H54 (cell line): ENCODE measurements at places on chromosomes 2 and 18.

GRCh38 chr18:62140259-62140658 lies 46.6 kb downstream of the PIGN start:
- no peak for DNase-seq

GRCh38 chr2:91442246-91442905 lies 2750.9 kb downstream of the RPIA start:
- no peak for DNase-seq

DNA sequence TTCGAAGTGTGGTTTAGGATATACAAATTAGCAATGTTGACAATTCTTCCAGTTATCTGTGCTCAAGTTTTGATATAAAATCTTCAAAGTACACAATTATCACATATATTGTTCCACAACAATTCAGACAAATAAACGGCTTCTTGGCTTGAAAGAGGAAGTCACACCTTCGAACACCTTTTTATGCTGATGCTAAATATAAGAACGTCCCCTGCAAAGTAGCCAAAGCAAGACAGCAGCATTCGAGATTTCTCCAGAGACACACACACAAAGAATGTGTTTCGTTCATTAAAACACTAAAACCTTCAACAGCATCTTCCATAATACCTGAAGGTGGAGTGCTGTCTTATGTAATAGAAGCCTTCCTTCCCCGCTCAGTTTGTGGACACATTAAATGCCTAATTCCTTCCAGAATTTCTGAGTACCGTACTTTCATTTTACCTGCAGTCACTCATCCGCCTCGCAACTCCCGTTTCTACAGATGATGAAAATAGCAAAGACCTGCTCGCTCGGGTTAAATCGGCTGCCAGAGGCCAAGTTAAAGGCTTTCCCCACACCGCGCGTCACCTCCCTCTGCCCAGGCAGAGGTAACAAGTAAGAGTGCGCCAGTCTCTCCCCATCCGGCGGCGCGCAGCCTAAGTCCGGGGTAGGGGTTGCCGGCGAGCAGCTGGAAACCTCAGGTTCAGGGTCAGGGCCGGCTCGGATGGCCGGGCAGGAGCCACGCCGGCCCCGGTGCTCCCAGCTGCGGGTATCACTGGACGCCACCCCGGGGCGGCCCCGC lies 847 bp downstream of the SERPINE2 start:
- DNase-seq, result peak; percentile 44

- no peak for DNase-seq
Measured at GRCh38 chr2:205494537-205495235, 187.6 kb upstream of the NRP2 start.

- DNase-seq, result no peak
Measured at GRCh38 chr18:51516478-51517038, 319.1 kb upstream of the MEX3C start.

DNA sequence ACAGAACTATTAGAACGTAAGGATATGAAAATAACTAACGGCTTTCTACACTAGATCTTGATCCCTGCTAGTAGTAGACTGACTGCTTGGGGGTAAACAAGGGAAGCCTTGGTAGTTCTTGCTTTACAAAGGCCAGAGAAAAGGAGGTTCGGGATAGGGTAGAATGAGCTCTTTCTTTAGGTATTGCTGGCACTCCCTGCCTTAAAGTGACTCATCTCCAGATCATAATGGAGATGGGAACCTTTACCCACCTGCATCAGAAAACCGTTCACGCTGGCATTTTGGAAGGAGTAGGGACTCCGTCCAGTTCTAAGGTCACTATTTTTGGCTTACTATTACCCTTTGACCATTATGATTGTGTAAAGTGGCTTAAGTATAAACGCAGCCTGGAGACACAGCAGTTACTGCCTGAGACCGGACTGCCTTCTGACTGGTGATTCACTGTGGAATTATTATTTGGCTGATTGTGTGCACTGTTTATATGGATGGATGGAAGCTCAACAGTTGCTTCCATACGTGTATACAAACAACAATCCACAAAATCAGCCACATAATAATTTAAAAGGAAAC lies 482.5 kb downstream of the STK39 start:
- no peak for DNase-seq

- peak; percentile 72 for DNase-seq
Measured at GRCh38 chr18:7452331-7452730, 114.8 kb upstream of the PTPRM start.

DNA sequence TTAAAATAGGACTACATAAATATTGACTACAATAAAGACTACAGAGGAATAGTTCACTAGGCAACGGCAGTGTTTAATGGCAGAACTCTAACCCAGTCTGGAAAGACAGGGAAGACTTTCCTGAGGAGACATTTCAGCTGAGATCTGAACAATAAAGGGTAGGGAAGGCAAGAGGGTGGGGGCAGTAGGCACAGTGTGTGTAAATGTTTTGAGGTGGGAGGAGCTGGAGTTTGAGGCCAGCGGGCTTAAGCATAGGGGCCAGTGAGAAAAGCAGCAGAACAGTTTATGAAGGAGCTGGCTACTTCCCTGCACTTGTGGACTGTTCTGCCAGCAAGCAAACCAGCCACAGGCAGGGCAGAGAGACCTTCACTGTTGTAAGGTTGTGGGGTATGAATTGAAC lies 76.6 kb upstream of the UGP2 start:
- DNase-seq, result no peak

DNA sequence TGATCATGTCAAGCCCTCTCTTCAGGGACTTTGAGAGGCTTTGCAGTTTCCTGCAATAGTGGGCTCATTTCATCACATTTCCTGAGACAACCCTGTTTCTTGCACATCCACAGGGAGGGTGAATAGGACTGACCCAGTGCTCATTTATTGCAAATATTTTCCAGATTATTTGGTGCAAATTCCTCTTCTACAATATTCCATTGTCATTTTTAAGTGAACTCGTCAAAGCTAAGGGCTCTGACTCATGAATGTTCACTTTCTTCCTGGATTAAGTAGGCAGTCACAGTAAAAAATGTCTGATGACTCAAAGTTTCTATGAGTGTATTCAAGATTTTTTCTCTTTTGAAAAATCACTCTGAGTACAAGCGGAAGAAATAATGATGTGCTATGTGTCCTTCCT lies 225.5 kb upstream of the GALNT5 start:
- peak; percentile 16 for DNase-seq

DNA sequence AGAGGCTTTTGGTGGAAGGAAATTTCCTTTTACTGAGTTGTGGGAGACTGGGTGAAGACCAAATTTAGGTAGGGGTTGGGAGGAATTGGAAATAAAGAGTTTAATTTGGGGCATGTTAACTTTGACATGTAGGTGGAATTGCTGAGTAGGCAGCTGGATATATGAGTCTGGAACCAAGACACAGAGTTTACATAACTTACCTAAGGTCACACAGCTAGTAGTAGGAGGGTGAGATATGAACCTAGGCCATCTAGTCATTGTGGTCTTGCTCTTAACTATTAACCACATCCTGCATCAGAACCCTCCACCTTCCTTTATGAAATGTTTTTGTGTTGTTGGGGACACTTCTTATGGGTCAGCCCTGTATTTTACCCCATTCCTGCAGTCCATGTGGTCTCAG lies 113.1 kb downstream of the ICOS start:
- no peak for DNase-seq

- no peak for DNase-seq
Measured at GRCh38 chr2:48444404-48444803, 85.5 kb upstream of the STON1 start.
